ENCODE measurements at places on chromosomes 5 and 9.

- no peak for DNase-seq
Measured at GRCh38 chr9:32525709-32526030, 326 bp downstream of the RIGI start.

DNA sequence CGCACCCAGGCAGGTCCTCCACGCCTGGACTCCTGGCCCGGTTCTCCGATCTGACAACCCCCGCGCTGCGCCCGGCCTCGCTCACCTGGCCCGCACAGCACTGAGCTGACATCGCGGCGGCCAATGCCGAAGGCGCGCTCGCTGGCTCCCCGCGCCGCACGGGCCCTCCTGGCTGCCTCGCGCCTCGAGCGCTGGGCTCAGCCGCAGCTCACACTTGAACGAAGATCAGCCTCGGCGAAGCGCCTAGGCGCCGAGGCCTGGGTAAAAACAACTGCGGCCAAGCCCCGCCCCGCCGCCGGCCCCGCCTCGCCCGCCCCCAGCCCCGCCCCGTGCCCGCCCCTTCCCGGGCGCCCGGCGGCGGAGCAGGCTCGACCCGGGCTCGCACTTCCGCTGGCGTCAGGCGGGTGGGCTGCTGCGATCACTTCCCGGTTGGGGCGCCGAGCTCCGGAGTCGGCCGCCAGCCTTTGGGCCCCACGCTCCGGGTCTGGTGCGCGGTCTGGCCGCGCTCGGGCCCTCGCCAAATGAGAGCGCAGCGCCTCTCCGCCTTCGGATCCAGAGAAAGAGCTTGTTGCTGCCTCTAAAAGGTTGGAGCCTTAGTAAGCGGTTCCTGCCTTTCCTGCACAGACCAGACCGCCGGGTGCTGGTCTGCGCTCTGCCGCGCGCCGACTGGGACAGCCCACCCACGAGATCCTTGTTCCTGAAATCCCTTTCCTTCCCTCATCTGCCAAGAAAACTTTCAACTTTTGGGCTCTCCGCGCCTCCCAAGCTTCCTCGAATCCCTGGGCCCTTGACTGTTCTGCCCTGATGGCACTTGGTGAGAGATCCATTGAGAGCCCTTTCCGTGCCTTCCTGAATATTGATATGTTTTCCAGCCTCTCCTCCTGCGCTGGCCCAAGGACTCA is at the start of gene SERINC5:
Gene SERINC5, minus strand, starts transcription at position 238 of the 902 bp plus-strand sequence. Its CDS starts 126 bp downstream, at position 112.
- DNase-seq = no peak

- no peak for DNase-seq
Measured at GRCh38 chr9:20753761-20754160, 69.7 kb downstream of the FOCAD start.

GRCh38 chr9:16179566-16179965 is 626.7 kb downstream of the CCDC171 start:
- no peak for DNase-seq

Data from COR-L47 (cell line).